ENCODE measurements at places on chromosomes 16 and 17. TPM values are rescaled to one million over a fixed set of nuclear protein-coding genes. Genes with fewer than 3 reads are reported as not detected.

PRAC1 gene
- total RNA-seq: not detected

OR4D1 gene
- total RNA-seq: 0.02 TPM

CCL16 gene
- not detected for total RNA-seq

MFSD11 gene
- 21.3 TPM for total RNA-seq

SPNS3 gene
- total RNA-seq: not detected

SYNGR3 gene
- 7.4 TPM for total RNA-seq

TMEM114 gene
- not detected for total RNA-seq

ATP2C2 gene
- total RNA-seq: 0.09 TPM

MXRA7 gene
- total RNA-seq: 74.6 TPM

PRR29 gene
- 0.31 TPM for total RNA-seq

CHST6 gene
- 0.17 TPM for total RNA-seq

ZG16B gene
- total RNA-seq: 0.66 TPM

ARRB2 gene
- 46.9 TPM for total RNA-seq

Data from A549 treated with dexamethasone at 1 μM for 4 hours (cell line).